ENCODE measurements at places on chromosomes 16 and 17. TPM values are rescaled to one million over a fixed set of nuclear protein-coding genes. Genes with fewer than 3 reads are reported as not detected.

CHST4 gene
- total RNA-seq, result not detected

CLEC19A gene
- not detected for total RNA-seq

TEKT5 gene
- total RNA-seq, result not detected

CX3CL1 gene
- total RNA-seq, result 3.3 TPM

ATP6V0C gene
- 70.8 TPM for total RNA-seq
